ENCODE measurements at places on chromosomes 6 and 20.

- no peak for DNase-seq
These were observed 184.7 kb upstream of the RALGAPA2 start for GRCh38 chr20:20897145-20897544.

GRCh38 chr20:57686931-57687652, 22.7 kb downstream of the PMEPA1 start:
- DNase-seq: peak; percentile 65

DNA sequence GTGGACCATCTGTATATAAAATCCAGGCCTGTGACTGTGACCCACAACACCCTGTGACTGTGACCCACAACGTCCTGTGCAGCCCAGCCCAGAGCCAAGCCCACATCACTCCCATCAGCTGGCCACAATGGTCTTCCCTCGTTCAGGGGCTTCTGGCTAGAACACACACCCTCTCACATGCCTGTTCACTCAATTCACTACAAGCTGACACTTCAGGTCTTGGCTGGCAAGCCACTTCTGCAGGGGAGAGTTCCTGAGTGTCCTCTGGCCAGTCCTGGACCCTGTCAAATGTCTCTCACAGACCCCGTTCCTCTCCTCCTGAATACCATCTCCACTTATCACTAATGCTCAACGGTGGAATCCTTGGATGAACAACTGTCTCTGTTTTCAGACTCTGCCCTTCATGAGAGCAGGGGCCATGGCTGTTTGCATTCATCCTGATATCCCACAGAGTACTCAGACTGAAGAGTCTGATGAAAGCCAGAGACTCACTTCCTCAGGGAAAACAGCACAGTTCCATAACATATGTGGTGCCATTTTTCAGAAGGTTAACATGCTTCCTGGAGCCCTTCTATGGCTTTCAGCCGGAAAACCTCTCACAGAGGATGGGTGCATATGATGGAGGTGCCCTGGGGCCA, 56.0 kb downstream of the MYH7B start:
- DNase-seq: no peak

DNA sequence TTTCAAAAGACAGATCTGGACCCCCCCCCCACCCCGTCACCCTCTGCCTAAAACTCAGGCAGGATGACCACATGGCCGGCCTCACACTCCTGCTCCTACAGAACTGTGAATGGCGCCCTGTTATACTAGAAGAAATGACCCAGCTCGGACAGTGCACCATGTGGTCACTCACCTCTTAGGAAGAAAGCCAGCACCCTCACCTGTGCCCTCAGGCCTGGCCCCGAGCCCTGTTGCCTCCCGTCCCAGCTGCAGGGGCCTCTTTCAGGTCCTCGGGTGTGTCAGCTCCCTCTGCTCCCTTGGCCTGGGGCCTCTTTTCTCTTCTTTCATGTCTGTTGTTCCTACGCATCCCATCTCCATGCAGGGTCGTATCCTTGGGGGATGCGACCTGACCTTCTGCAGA, 23.7 kb downstream of the OSBPL2 start:
- DNase-seq: no peak

GRCh38 chr6:116472706-116473105, 11.5 kb downstream of the CALHM6 start:
- no peak for DNase-seq

GRCh38 chr6:33742092-33742491, 4.6 kb downstream of the IP6K3 start:
- no peak for DNase-seq

- DNase-seq: no peak
These were observed 276.8 kb downstream of the TENT5A start for GRCh38 chr6:81475646-81476045.

DNA sequence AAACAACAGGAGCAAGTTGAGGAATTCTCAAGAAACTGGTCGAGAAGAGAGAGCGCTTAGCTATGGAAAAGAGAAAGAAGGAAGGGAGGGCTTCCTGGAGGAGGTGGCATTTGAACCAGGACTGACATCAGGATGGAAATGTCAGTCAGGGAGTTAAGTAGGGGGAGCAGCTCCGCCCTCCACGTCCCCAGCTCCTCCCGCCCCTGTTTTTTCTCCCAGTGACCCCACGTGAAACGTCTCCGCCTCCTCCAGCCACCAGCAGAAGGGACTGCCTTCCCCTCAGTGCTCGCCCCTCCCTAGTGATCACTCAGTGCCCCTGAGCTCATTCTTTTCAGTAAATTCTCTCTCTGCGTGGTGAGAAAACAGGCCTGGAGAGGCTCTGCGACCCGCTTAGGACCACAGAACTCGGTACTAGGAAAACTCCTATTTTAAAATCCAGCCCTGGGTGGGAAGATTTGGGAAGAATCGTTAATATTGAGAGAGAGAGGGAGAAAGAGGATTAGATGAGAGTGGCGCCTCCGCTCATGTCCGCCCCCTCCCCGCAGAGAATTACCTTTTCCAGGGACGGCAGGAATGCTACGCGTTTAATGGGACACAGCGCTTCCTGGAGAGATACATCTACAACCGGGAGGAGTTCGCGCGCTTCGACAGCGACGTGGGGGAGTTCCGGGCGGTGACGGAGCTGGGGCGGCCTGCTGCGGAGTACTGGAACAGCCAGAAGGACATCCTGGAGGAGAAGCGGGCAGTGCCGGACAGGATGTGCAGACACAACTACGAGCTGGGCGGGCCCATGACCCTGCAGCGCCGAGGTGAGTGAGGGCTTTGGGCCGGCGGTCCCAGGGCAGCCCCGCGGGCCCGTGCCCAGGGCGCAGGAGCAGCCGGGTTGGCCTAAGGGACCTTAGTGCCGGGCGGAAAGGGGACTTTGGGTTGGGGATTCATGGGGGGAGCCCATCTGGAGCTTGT, 4.6 kb downstream of the HLA-DPB1 start:
- no peak for DNase-seq

- DNase-seq: no peak
These were observed 830.4 kb downstream of the GRIK2 start for GRCh38 chr6:102223942-102224341.

GRCh38 chr6:90214966-90215365, 81.7 kb downstream of the BACH2 start:
- DNase-seq: no peak

DNA sequence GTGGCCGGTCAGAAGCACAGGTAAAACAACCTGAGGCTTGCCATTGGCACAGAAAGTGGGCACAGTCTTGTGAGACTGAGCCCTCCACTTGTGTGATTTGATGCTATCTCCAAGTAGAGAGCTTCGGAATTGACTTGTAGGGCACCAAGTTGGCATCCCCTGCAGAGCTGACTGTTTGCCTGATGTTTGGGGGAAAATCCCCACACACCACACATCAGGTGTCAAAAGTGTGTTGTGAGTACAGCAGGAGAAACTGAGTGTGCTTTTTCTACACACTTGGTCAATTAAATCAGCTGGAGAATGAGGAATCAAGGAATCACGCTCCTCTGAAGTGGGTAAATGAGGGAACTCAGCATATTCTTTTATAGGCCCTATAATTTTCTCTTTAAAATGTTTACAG, 989 bp downstream of the SERINC3 start:
- DNase-seq: no peak

DNA sequence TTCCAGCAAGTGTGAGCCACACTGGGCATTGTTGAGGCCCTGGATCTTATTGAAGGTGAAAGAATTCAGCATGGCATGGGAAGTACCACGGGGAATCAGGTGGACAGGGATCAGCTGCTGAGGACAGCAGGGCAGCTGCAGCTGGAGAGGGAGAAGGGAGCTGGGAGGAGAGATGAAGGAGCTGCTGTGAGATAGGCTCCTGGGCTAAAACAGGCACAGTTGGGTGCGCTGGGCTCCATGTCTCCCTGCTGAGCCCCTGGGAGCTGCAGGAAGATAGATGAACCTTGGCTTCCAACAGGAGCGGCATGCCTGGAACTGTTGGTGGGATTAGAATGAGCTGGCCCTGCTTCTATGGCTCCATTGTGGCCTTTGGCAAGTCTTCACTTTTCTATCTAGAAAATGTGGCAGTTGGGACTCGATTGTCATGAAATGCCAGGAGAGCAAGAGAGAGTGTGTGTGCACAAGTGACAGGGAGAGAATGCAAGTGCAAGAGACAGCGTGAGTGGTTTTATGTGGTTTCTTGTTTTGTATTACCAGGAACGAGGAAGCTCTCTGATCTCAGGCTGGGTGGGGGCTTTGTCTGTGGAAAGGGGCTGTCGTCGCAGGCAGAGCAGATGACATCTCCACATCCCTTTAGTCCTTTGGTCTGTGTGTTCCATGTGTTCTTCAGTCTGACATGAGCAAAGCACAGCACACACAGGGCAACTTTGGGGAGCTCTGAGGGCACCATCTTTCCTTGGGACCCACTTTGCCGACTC, 20.4 kb downstream of the SNPH start:
- DNase-seq: no peak

GRCh38 chr6:139962654-139963347, 588.4 kb upstream of the CITED2 start:
- DNase-seq: no peak

GRCh38 chr6:124054034-124054433, 250.4 kb downstream of the NKAIN2 start:
- no peak for DNase-seq

DNA sequence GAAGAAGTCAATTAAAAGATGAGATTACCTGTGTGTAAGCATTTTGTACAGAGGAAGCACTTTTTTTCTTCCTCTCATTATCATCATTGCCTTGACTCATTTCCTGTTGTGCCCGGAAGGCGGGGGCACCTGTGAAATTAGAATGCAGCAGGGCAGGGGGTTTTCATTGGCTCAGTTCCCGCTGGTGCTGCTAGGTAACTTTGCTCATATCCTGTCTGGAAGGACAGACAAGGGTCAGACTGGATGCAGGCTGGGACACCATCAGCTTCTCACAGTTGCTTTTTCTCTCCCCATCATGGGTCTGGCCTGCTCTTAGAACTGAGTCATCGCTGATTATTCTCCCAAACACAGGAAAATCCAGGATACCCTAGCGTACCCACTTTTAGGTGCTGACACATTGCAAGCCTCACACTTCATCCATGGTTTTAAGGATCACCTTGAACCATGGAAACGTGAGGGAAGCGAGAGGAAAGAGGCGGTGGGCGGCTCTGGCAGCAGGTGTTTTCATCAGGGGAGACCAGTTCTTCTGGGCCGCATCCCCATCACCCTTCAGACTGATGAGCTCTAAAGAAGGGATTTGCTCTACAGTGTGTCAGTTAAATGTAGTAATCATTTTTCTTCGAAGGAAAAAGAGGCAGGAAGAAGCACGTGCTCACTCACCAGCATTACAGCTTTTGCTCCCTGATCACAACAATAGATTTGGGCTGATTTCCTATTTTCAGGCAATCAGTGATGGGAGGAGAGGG, 195.7 kb upstream of the SASH1 start:
- DNase-seq: peak; percentile 69

- DNase-seq: no peak
These were observed 158.5 kb upstream of the AFDN start for GRCh38 chr6:167668019-167668753.

- no peak for DNase-seq
These were observed 122.1 kb downstream of the HIVEP2 start for GRCh38 chr6:142822842-142823241.

GRCh38 chr6:161242779-161243693, 30.8 kb downstream of the AGPAT4 start:
- DNase-seq: no peak

DNA sequence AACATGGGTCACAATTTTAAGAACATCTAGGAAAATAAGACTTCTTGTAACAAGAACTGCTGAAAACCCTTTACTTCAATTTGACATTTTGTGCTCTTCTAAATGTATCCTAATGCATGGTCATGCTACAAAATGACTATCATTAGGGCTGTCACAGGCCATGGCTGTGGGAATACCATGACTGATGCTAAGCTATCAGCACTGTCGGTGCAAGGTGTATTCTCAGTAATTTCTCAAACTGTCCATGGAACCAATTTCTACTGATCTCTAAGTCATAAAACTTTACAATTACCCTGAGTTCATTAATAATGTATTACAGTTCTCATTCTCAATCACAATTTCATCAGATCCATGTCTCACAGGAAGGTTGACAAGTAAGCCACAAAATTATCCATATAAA, 625.3 kb downstream of the EYS start:
- no peak for DNase-seq

- peak; percentile 98 for DNase-seq
These were observed 185.5 kb upstream of the ECI2 start for GRCh38 chr6:4320860-4321259.

DNA sequence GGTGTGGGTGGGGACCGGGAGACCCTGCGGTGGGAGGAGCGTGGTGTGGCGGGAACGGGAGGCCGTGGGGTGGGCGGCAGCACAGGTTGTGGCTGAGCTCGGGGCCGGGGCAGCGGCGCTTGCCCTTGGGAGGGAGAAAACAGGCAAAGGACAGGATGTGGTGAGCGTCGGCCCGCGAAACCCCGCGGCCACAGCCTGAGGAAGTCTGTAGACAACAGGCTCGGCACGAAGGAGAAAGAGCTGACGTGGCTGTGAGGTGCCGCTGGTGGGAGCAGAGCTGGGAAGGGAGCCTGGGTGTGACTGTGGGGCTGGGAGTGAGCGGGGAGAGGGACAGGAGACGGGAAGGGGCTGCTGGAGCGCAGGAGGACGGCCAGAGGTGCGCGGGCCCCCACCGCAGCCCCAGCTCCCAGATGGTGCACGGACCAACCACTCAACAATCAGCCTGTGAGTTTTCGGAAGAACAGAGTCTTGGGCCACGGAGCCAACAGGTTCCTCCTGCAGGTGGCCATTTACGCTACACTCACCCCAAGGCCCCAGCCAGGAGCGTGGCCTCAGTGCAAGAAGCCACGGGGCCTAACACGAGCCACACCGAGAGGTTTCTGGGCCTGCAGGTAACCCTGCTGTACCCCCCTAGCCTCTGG, 202.8 kb downstream of the DLL1 start:
- no peak for DNase-seq

GRCh38 chr20:21505810-21506530, 7.9 kb downstream of the NKX2-2 start:
- no peak for DNase-seq

DNA sequence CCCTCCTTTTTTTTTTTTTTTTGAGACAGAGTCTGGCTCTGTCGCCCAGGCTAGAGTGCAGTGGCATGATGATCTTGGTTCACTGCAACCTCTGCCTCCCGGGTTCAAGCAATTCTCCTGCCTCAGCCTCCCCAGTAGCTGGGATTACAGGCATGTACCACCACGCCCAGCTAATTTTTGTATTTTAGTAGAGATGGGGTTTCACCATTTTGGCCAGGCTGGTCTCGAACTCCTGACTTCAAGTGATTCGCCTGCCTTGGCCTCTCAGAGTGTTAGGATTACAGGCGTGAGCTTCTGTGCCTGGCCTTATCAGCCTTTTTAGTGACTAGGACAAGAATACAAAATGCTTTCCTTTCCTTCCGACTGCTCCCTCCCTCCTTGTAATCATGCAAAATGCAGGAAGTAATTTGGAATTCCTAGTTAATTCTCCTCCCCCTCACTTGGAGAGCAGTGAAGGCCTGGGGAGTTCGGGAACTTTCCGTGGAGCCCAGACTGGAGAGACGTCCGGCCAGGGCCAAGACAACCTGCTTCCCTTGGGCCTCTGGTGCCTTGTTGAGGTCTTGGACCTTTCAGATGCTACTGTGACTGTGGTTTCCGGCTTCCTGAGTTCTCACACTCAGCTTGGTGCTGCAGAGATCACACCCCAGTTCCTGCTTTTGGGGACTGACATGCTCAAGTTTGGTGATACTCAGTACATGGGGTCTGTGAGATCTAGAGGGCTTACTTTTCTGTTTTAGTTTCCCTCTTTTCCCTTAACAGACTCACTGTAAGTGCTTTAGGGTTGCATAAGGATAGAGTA, 3.9 kb upstream of the PHF20 start:
- DNase-seq: no peak

- no peak for DNase-seq
These were observed 568.0 kb downstream of the KIF16B start for GRCh38 chr20:16005021-16005914.

All from foreskin keratinocyte (primary cell).